ENCODE measurements at places on chromosomes 7 and 10.
A peak's percentile ranks its signal among the peaks of the same experiment; 100 is the strongest.

- no peak for DNase-seq
Measured at GRCh38 chr10:29616542-29616941, 18.2 kb downstream of the SVIL start.

DNA sequence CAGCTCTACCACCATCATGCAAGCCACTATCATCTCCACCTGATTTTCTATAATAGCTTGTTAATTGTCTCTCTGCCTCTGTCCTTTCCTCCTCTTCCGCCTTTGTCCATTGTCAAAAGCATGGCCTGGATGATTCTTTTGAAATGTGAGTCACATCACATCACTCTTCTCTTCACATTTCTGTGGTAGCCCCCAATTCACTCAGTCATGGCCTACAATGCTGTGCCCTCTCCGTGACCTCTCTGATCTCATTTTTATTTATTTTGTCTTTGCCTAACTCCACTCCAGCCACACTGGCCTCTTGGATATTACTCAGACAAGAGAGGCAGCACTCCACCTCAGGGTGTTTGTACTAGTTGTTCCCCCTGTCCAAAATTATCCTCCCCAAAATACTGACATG lies 4.9 kb upstream of the ABCB4 start:
- no peak for DNase-seq

DNA sequence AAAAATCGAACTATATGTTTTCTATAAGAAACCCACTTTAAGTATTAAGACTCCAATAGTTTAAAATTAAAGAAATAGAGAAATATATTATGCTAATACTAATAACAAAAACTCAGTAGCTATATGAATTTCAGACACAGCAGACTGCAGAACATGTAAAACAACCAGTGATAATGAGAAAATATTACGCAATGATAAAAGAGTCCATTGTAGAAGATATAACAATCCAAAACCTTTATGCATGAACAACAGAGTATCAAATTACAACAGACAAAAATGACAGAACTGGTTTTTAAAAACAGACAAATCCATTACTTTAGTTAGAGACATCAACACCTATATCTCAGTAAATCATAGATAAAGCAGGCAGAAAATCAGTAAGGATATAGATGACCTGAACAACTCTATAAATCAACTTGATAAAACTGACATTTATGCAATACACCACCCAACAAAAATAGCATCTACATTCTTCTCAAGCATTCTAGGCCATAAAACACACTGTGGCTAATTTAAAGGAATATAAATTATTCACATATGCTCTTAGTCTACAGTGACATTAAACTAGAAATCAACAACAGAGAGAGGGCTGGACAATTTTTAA lies 669.5 kb upstream of the GHITM start:
- DNase-seq: no peak

DNA sequence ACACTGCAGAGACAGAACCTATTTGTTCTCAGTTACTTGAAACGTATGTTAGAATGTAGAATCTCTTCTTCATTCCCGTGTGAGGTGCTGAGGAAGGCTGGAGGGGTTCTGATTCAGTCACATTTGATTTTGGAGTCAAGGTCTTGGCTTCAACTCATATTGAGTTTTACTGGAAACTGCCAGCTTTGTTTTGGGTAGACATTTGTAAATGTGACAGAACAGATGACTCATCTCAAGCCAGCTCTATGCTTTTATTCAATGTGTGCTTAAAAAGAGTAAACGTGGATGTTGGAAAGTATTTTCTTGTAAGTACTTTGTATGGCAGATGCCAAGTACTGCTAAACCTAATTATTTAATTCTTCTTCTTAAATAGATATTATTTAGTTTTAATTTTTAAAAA lies 780.8 kb upstream of the C7orf33 start:
- DNase-seq: no peak

GRCh38 chr10:82409671-82410070 lies 534.7 kb downstream of the NRG3 start:
- DNase-seq: no peak

DNA sequence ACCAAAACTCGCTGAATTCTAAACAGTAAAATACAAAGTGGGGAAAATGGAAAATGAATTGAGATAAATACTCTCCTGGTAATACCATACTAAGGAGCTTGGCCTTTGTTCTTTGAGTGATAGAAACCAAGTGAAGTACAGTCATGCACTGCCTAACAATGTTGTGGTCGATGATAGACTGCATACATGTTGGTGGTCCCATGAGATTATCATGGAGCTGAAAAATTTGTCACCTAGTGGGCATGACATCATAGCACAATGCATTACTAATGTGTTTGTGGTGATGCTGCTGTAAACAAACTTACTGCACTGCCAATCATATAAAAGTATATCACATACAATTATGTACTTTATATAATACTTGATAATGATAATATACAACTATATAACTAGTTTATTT lies 419.1 kb downstream of the ARL4A start:
- no peak for DNase-seq

DNA sequence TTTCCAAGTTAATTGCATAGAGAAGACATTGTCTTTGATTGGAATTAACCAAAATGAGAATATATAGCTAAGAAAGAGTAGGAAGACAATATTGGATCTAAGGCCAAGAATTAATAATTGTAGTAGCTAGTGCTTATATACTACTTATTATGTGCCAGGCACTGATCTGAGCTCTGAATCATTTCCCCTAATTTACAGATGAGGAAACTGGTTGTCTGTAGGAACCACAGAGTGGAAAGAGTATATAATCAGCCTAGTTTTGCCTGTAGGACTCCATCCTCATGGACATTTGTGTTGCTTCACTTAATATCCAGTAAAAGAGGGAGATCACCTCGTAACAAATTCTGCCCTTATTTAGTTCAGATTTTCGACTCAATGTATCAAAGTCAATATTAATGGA lies 127.9 kb downstream of the ARID5B start:
- DNase-seq: no peak

- DNase-seq: no peak
Measured at GRCh38 chr10:91040343-91040742, 119.5 kb upstream of the ANKRD1 start.

GRCh38 chr7:78175330-78176100 lies 376.9 kb downstream of the PHTF2 start:
- DNase-seq: no peak

DNA sequence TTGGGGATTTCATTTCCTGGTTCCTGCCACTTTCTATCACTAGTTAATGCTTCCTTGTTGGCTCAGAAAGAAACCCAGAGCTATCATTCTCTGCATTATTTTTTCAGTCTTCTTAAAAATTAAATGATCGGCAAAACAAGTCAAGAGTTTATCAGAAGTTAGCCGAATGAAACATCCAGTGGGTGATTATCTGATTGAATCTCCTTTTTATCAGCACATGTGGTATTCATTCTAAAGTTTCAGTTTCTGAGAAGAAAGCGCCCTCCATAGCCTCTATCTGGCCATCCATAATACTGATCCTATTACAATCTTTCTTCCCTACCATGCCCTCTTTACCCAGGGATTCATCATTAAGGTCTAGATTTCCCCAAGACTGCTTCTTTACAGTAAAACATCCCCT lies 71.8 kb downstream of the OSBPL3 start:
- DNase-seq: no peak

DNA sequence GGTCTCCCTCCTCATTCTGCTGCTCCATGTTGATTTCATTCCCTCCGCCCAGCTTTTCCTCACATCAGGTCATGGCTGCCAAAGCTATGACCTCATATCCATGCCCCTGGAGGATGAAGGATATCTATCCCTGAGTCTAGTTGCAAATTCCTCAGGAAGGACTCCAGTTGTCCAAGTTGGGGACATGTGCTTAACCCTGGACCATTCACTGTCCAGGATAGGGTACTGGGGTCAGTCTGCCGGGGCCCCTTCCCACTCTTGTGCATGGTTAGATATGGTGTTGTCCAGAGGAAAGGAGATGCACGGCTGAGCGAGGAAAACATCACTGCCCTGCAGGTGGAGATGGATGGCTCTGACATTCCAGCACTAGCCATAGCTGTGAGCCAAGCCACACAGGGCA lies 51.9 kb upstream of the COMTD1 start:
- no peak for DNase-seq

DNA sequence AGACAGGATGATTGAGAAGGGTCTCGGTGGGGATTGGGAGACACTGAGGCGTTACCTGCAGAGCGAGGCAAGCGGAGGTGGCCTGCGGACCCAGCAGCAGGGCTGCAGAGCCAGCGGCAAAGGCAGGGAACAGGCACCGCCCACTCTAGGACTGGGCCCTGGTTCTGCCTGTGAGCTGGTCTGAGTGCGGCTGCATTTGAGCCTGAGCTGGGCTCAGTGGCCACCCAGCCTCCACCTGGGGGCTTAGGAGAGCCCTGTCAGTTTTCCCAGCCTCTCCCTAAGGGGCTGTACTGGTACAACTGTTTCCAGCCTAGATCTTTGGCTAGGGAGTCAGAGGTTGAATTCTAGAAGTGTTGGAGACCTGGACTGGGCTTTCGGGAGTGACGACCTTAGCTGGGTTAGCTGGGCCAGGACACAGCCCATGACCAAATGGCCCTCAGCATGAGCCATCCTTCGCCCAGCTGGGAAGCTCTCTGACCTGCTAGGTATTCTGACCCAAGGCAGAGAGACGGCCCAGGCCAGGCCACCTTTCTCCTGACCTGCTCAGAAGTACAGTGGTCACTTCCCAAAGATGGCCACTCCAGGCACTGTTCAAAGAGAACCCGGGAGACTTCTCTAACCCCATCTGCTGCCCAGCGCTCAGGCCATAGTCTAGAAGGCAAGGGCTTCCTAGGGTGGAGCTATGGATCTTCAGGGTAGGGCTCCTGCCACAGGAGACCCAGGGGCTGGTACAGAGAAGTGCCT lies 64.9 kb downstream of the PAX2 start:
- no peak for DNase-seq

DNA sequence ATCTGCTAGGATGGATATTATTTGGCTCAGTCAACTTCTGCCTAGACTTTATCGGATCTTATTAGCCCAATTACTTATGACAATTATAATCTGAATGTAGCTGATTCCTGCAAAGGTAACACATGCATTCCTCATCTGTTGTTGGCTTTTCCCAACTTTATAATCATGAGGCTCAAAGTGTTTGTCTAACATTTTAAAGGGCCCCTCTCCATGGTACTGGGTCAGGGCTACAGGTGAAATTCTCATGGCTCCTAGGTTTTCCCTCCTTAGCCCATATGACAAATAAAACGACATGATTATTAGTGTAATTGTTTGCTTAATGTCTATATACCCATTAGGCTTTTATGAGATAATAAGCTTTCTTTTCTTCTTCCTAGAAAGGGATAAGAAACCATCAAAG lies 4.2 kb upstream of the LRGUK start:
- DNase-seq: no peak

GRCh38 chr10:94608559-94608958 lies 63.0 kb downstream of the HELLS start:
- DNase-seq: no peak

GRCh38 chr10:127090138-127090537 lies 106.3 kb downstream of the INSYN2A start:
- no peak for DNase-seq

DNA sequence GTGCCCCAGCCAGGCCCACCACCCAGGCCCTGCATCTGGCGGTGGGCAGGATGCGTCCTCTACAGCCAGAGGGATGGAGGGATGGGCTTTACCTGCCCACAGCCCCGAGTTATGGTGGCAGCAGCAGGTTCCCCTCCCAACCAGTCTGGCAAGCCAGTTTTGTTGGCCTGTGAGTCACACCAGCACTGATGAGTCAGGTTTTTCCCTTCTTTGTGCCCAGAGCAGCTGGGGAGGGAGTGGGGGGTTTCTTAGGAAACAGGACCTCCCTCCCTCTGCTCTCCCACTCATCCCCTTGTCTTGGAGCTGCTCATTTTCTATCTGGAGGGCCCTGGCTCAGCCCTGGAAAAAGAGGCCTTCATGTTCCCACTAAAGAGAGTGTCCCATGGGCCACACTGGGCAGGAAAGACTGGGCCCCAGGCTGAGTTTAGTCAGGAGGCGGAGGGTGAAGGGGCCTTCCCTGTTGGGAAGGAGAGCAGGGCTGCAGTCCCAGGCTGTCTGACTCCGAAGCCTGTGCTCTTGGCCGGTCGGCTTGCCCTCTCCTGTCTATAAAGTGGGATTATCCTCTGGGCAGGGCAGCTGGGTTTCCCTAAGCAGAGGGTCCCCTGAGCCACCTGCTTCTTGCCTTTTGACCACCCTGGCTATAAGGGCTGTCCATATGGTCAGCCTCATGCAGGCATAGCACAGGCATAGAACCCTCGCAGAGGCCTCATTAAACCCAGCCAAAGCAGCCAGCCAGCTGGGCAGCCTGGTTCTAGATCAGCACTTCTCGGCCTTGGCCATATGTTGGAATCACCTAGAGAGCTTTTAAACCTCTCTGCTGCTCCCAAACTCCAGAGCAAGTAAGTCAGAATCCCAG lies 30.2 kb upstream of the ANKRD2 start:
- no peak for DNase-seq

DNA sequence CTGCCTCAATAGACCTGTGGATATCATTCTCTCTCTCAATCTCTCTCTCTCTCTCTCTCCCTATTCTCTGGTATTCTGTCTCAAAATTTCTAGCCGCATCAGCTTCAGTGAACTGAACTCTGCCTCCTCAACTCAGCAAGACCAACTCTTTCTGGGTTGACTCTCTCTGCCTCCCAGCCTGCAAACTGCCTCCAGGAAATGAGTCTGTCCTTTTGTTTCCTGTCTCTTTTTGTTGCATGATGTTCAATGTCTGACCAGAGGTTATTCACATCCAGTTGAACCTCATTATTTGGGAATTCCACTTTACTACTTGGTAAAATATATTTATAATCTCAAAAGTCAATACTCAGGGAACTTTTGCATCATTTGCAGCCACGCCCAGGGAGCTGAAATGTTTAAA lies 682.7 kb upstream of the FZD8 start:
- DNase-seq: no peak

- no peak for DNase-seq
Measured at GRCh38 chr10:86264481-86265231, 101.9 kb downstream of the GRID1 start.

DNA sequence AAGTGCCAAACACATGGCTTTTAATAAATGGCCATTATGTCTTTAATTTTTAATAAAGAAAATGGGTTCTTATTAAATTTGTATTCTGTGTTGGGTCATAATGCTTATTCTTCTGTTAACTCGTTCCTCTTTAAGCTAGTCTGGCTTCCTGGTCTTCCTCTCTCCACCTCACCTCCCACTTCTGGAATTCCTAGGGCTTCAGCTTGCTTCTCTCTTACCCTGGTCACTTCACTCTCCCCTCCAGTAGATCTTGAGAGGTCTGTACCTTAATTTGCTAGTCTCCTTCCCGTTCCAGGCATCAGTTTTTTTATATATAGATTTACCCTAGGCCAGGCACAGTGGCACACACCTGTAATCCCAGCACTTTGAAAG lies 111.2 kb downstream of the RALA start:
- no peak for DNase-seq

- DNase-seq: peak; percentile 72
Measured at GRCh38 chr10:100338434-100339036, 8.5 kb upstream of the SCD start.

- DNase-seq: no peak
Measured at GRCh38 chr10:75703191-75703854, 271.9 kb downstream of the LRMDA start.

- no peak for DNase-seq
Measured at GRCh38 chr7:30285067-30285535, 704 bp downstream of the ZNRF2 start.

- DNase-seq: no peak
Measured at GRCh38 chr7:145850636-145851035, 266.0 kb upstream of the CNTNAP2 start.

All from stimulated activated CD4-positive, alpha-beta T cell treated with anti-CD3 and anti-CD28 coated beads, Interleukin-1b, Interleukin-23, amount 100 ng/mL, for 1 hour (primary cell).